Stimulated activated CD8-positive, alpha-beta memory T cell treated with anti-CD3 and anti-CD28 coated beads, Interleukin-15, amount 100 ng/mL, for 4 hours (primary cell): ENCODE measurements at places on chromosomes 16 and 17.

GRCh38 chr16:27859020-27859419 lies 204.5 kb downstream of the GSG1L start:
- DNase-seq: no peak

DNA sequence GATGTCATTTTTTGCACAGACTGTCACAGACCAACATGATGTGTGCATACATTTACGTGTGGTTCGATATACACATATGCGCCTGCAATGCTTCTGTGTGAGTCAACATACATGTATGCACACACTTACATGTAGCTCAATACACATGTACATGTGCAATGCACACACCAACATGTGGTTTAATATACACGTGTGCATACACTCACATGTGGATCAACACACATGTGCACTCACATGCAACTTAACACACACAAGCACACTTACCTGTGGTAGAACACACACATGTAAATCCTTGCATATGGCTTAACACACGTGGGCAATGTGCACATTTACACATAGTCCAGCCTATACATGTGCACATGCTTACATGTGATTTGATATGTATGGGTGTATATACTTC lies 97.5 kb downstream of the CYLD start:
- no peak for DNase-seq

GRCh38 chr17:71881581-71881980 lies 239.2 kb upstream of the SOX9 start:
- no peak for DNase-seq

- no peak for DNase-seq
Observed at GRCh38 chr16:27421961-27422740, 20.2 kb downstream of the IL21R start.

- DNase-seq: no peak
Observed at GRCh38 chr17:33968350-33969044, 286.6 kb upstream of the CCL2 start.

DNA sequence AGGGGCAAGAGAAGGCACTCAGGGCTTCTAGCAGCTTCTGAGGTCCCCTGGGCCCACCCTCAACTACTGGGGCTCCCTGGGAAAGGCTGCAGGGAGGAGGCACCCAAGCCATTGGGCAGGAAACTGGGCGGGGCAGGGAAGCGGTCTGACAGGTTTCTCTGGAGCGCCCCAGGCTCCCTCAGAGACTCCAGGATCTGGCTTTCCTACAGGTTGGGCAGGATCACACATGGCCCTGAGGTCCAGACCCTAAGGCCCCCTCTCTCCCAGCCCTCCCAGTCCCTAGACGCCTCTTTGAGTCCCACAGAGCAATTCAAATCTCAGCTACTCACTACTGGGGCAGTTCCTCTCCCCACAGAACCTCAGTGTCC lies 14.3 kb downstream of the JUP start:
- no peak for DNase-seq
